ENCODE measurements at places on chromosomes 7 and 10. TPM values are rescaled to one million over a fixed set of nuclear protein-coding genes. Genes with fewer than 3 reads are reported as not detected.
A peak's percentile ranks its signal among the peaks of the same experiment; 100 is the strongest.

GRCh38 chr7:38502289-38502688, 128.9 kb downstream of the AMPH start:
- DNase-seq, result no peak

DNA sequence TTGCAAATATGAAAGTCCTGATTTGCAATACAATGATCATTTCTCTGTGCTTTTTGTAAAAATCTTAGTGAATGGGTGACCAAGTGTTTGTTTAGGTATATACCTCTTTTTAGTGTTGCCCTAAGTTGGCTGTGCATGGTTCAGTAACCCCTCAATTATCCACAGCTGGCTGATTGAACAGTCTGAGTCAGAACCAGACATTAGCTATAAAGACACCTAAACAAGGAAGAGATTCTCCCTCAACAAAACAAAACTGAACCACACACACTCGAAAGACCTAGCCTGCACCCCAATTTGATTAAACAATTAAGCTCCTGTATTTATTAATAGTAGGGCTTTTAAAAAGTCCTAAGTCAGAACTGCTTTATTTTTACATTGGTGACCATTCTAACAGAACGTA, 2.8 kb downstream of the RSBN1L start:
- no peak for DNase-seq

DNA sequence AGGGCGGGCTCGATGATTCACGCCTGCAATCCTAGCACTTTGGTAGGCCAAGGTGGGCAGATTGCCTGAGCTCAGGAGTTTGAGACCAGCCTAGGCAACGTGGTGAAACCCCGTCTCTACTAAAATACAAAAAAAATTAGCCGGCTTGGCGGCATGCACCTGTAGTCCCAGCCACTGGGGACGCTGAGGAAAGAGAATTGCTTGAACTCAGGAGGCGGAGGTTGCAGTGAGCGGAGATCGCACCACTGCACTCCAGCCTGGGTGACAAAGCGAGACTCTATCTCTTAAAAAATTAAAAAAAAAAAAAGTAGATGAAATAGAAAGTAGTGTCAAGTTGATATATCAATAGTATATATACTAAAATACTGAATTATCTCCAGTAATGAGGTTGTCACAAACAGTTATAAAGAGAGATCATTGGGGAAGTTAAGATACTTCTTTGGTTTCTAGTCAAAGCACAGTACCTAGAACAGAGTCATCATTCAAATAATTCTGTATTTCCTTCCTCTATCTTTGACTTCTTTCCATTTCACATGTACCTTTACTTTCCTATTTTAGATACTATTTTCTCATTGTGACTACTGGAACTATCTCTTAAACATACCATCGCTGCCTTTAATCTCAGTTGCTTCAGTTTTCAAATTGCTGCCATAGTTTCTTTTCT, 491.7 kb downstream of the GRM8 start:
- no peak for DNase-seq

DNA sequence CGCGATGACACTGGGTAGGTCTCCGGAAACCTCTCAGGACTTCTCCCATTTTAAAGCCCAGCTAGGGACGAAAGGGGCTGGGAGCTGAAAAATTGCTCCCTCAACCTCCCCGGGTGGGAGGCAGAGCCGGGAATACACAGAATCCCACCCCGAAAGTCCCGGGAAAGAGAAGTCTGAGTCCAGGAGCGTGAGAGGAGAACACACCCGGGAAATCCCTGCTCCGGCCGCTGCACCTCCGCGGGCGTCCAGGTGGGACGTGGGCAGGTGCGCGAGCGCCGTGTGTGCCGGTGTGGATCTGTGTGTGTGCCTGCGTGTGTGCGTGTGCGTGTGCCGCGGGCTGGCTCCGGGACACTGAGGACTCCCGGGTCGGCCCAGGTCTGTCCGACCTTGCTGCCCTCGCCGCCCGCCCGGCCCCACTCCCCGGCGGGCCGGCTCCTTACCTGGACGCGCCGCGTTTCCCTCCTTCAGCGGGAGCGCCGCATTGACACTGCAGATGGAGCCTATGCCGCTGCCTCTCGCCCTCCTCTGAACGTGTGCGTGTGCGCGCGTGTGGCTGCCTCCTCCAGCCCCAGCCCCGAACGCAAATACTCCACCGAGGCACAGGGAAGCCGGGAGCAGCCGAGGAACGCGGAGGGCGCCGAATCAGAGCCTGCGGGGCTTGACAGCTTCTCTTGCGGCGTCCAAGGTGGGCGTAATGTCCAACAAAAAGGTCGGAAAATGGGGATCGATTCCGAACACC, at the start of gene PLXNA4:
Gene PLXNA4, minus strand, starts transcription at position 489 of the 739 bp plus-strand sequence. CDS start 67,777 bp downstream, outside the sequence.
- DNase-seq, result peak; percentile 24

GRCh38 chr10:32982911-32983909, 25.2 kb upstream of the ITGB1 start:
- DNase-seq, result peak; percentile 46

GRCh38 chr7:82235713-82236112, 207.9 kb downstream of the CACNA2D1 start:
- DNase-seq, result no peak

DNA sequence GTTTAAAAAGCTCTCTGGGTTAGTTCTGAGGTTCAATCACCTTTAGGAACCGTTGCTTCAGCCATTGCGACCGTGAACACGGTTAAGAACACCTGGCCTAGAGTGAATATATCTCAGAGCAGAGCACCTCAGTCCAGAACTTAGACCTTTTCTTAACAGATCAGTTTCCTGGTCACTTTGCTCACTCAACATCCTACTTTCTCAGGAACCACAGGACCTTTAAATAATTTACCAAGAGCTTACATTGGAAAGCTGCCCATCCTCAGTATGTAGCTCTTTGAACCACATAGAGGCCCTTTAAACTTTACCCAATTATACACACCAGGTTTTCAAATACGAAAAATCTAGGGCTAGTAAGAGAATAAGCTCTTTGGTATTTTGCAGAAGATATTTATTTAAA, 153.2 kb downstream of the NRBF2 start:
- DNase-seq, result no peak

DNA sequence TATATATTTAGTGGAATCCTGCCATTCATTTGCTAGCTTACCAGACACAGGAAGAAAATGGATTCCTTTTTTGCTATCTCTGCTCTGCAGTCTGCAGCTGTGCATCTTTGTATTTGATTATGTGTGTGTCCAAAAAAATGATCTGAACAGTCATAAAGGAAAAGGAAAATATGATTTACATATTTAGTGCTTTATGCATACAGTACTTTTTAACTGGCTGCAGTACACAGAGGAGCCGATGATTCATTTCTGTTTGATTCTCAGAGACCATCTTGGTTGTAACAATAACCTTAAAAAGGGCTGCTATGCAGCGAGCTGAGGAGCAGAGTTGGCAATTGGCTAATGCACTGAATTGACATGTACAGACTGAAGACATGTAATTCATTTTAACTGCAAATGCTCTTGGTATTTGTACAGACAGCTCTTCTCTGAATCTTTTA, 151.3 kb upstream of the FZD1 start:
- peak; percentile 58 for DNase-seq

DNA sequence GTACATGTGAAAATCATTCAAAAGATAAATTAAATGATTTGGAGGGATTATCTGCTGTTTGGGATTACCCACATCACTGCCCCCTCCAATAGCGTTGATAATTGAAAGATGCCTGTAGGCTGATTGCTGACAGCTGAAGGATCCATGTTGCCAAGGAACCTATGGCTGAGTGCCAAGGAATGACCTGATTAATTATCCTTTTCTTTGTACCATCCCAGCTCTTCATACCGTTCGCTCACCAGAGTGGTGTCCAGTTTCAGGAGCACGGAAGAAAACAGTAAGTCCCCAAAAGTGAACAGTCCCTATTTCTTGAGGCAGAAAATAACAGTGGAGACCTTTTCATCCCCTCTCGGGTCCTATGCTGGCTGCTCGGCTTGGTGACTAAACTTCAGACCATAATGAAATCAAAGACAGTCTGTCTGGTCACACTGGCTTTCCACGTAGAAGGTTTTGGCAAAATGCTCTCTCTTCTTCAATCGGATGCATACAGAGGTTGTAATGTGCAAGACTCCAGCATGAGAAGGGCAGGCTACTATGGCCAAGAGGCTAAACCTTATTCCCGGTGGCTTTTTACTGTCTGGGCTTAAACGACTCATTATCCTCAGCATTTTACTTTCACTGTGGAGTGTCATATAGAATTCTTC, 108.8 kb downstream of the SPAG6 start:
- no peak for DNase-seq

DNA sequence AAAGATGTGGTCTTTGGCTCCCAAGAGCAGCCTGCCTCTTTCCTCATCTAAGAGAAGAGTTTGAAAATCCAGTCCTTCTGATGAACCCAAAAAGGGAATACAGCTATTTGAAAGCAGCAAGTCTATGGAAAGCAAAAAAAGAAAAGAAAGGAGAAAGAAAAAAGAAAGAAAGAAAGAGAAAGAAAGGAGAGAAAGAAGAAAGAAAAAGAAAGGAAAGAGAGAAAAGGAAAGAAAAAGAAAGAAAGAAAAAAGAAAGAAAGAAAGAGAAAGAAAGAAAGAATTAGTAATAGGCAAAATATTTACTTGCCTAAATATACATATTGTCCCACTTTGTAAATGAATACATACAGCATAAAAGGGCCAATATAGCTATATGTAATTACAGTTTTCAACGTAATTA, 89.0 kb downstream of the SEMA3D start:
- no peak for DNase-seq

GRCh38 chr10:72320676-72321247, 34.0 kb downstream of the DNAJB12 start:
- peak; percentile 97 for DNase-seq

GRCh38 chr7:127930341-127931328, 100.6 kb downstream of the LRRC4 start:
- no peak for DNase-seq

DNA sequence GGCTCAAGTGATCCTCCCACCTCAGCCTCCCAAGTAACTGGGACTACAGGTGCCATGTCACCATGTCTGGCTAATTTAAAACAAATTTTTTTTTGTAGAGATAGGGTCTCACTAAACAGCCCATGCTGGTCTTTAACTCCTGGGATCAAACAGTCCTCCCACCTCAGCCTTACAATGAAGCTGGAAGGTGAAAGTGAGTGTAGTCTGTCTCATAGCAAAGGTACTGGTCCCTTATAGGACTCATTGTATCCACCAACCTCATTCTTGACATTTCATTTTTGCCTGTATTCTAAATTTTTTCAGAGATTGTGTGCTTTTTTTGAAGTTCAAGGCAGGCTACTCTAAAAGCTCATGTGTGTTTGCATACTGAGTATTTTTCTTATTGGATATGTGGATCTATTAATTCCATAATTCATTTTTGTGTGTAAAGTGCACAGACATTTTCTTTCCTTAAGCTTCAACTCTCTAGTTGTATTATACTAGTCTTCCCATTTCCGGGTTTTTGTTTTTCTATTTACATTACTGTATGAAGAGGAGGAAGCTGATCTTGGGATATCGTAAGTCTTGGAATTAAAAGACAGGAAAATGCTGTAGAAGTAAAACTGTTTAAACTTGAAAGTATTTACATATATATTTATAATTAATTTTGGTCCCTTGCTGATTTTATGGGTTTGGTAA, 13.3 kb downstream of the KMT2E start:
- no peak for DNase-seq

DNA sequence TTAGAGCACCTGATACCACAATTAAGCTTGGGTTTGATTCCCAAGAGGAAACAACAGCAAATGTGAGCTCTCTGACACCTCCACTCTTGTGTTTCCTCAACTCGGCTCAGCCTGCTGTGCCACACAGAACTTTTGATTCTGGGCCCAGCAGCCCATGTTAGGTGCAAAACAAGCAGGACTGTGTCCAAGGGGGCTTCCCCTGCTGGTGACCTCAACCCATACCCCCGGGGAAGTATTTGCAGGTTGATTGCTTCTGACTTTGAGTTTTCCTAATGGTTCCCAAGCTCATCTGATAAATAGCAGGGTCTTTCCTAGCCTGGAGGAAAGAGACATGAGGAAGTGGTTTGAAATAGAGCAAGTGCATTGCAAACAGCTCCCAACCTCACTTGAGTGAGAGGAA, 43.5 kb upstream of the ADAM12 start:
- no peak for DNase-seq

GRCh38 chr7:41877118-41877517, 174.2 kb upstream of the INHBA start:
- no peak for DNase-seq

- peak; percentile 96 for DNase-seq
Measured at GRCh38 chr7:149771720-149772240, 1.6 kb downstream of the ZNF467 start.

DNA sequence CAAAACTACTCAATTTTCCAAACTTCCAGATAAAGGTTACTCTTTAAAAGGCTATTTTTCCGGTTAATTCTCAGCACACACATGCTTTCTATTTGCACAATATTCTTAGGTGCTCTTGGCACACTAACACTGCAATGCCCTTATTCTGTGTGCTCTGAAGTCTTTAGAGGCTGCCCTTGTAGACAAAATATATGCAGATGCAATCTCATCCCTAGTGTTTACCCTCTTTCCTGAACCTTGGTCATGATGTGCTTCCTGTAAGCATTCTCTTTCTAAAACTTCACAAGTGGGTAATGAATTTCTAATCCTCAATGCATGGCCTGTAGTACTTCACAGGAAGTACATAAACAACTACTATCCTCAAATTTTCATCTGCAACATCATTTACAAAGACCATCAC, 41.1 kb upstream of the TUBB8 start:
- no peak for DNase-seq

DNA sequence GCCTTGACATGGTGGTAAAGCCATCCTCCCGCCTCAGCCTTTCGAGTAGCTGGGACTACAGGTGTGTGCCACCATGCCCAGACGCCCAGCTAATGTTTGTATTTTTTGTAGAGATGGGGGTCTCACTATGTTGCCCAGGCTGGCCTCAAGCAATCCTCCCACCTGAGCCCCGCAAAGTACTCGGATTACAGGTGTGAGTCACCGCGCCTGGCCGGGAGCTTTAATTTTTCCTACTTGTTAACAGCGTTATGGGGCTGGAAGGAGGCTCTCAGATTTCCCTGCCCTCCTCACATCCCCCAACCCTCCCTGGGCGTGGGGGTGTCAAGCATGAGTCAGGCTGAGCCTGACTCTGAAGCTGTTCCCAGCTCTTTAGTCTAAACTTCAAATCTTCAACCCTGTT, 8.3 kb downstream of the ALKBH4 start:
- DNase-seq, result no peak

GRCh38 chr7:107167483-107168232, 1.1 kb upstream of the HBP1 start:
- peak; percentile 89 for DNase-seq

Gene HMX3
- total RNA-seq, result 2.6 TPM

Gene BET1
- 56.3 TPM for total RNA-seq

Gene FAM25C
- total RNA-seq, result not detected

Gene IL6
- 4.1 TPM for total RNA-seq

Gene FUOM
- total RNA-seq, result 3.4 TPM

Gene WNT8B
- 0.72 TPM for total RNA-seq

Gene AHR
- total RNA-seq, result 136 TPM

Gene FAM131B
- total RNA-seq, result 7.2 TPM

Gene LRRC4
- 2.6 TPM for total RNA-seq

Data from umbilical cord (tissue), 2 donors.